ENCODE measurements at places on chromosomes 13 and 19.
A peak's percentile ranks its signal among the peaks of the same experiment; 100 is the strongest.

GRCh38 chr13:108249150-108249549 is 20.4 kb upstream of the TNFSF13B start:
- DNase-seq = no peak

DNA sequence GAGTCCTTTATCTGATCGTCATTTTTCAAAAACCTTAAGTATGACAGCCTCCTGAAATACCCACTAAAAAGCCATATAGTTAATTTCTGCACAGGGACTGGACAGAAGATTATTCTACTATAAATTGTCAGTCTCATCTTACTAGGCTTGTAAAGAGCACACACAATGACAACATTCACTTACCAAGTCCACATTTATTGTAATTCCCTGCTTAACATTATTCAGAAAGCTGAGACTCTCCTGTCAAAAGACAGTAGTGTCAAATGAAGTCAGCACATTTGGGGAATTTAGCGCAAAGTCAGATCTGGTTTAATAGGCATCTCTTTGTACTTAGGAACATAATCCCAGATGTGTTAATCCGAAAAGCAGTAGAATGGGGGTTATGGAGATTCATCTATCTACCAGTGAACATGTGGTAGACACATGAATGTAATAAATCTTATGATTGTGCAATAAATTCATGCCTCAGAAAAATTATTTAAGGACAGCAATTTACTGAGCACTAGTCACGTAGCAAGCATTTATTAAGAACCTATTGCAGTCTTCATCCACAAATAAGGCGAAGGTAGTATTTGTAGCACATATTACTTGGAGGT is 224.6 kb upstream of the GPC6 start:
- no peak for DNase-seq

DNA sequence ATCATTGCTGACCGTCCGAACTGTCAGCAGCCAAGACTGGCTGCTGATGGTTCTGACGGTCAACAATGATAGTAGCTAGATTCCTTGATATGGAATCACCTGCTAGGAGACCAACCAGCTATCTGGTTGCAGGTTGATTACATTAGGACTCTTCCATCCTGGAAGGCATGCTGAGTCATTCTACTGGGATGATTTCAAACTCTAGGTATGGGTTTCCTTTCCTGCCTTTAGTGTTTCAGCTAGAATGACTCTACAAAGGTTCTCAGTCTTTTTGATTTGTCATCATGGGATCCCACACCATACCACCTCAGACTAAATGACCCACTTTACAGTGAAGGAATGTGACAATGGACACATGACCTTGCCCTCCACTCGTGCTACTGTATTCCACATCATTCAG is 138.1 kb upstream of the KL start:
- no peak for DNase-seq

DNA sequence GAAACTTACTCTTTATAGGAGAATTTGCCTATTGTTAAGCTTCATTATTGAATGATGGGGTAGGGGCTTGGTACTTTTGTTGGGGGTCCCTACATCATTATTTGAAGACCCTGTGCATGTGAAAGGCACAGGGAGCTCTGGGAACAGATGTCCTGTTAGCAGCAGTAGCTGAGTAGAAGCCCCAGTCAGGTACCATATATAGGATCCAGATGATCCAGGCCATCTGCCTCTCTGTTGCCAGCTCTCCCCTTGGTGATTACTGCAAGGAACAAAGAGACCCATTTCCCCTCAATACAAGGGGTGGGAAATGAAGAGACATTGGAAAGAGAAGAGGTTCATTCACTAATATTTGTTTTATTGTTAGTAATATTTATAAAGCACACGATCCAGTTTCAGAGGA is 4.4 kb upstream of the MTMR6 start:
- DNase-seq = no peak

DNA sequence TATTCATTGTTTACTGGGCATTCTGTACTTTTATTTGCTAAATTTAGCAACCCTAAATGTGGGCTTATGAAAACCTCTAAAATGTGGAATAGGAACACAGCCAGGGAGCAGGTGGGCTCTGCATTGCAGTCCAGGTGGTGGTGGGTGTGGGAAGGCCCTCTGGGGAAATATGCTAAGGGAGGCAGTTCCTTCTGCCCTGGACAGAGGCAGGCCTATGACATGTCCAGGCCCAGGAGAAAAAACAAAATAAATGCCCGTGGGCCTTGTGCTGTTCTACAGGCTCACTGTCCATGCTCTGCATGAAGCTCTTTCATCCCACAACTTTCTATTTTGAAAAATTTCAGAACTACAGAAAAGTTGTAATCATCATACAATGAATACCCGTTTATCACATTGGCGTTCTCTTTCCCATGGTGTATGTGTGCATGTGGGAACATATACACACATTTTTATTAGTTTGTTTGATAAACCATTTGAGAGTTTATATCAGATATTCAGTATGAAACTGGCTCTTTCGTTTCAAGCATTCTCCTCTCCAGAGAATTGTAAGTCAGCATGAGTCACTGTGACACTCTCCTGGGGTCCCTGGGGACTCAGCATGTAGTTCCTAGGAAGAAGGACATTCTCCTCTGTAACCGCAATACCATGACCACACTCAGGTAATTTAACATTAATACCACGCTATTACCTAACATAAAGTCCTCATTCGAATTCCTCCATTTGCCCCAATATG is 505.3 kb downstream of the COG6 start:
- no peak for DNase-seq

DNA sequence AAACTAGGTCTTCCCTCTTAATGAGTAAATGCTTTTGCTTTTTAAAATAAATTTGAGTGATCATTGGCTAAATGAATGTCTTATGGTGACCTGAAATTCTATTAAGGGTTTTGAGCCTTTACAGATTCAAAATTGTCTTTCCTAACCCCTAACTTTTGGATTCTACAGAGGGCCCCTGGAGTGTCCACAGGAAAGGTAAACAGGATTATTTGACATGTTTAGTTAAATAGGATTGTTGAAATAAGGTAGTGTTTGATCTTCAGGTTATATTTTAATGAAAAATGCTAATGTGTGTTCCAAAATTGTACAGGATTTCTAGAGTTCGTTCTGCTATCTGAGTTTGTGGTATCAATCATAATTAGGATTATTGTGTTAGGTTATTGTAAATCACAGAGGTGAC is 55.9 kb upstream of the GJB6 start:
- no peak for DNase-seq

DNA sequence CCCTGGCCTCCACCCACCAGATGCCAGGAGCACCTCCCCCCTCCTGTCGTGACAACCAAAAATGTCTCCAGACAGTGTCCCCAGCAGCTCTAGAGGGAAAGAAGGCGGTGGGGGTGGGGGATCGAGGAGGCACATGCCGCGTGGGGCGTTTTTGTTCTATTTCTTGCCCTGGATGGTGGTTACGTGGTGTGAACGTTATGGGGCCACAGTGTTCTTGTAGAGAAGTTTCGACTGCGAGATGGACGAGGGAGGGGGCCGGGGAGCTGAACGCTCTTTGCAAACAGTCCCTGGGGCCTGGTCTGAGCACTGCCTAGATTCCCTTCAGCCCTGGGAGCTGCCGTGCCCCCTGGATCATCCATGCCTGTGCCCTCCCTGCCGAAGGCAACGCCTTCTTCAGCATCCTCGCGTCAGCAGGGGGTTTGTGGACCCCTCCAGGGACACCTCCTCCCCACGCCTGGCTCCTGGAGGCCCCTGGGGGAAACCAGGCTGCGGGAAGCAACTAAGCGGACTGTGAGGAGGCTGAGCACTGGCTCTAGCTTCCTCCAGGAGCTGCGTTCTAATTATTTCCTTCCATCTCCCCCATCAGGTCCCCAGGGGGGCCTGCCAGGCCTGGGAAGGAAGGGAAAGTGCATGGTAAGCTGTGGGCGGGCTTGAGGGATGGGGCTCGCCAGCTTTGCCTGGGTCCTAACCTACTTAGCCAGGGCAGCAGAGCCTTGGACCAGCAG is 131.5 kb downstream of the IER2 start:
- DNase-seq = no peak

DNA sequence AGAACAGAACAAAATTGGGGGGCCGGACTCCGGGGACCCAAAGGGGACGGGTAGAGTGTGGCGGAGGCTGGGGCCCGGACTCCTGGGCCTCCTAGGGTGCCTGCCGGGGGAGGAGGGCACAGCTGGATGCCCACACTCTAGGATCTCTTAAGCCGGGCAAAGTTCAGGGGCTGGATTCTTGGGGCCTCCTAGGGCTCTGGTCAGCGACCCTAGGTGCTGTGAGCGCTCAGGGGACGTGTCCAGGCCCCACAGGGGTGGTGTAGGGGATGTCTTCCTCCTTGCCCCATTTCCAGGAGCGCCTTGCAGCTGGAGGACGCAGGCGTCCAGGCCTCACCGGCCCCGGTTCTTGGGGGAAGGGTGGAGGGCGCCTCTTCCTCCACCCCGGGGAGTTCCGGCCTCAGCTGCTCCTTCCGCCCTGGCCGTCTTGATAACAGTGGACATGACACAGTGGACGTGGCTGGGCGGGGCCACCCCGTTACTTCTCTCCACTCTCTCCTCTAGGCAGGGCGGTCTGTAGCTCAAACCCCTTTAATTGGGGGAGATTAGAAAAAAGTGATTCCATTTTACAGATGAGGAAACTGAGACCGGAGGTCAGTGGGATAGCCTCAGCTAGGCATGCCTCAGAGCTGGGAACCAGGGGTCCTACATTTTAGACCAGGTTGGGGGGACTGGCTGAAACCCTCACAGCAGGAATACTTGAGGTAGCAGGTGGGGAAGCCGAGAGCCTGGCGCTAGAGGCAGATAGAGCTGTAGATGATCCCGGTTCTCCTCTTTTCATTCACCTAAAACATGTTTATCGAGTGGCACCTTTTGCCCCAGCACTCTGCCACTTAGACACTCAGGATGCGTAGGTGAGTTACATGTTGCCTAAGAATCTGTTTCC is 705 bp downstream of the STXBP2 start:
- no peak for DNase-seq

- DNase-seq = no peak
These were observed 67.5 kb downstream of the STARD13 start for GRCh38 chr13:33218020-33218419.

GRCh38 chr19:33629826-33630375 is 8.1 kb downstream of the CHST8 start:
- no peak for DNase-seq

GRCh38 chr13:68745502-68745901 is 1362.1 kb upstream of the ATXN8OS start:
- DNase-seq = no peak

- DNase-seq = no peak
These were observed 11.7 kb upstream of the KPTN start for GRCh38 chr19:47495478-47496372.

DNA sequence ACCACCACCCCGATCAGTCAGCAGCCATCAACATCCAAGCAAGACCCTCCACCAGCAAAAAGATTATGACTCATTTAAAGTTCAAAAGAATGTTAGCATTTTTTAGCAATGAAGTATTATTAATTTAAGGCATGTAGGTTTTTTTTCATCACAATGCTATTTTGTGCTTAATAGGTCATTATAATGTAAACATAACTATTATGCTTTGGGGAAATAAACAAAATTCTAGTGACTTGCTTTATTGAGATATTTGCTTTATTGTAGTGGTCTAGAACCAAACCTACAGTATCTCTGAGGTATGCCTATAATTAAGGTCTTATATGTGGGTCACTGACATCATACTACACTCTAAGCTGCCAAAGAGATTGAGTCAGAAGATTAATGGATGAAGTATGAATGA is 20.0 kb downstream of the KLF12 start:
- DNase-seq = no peak

GRCh38 chr19:22807061-22807835 is 23.3 kb upstream of the ZNF99 start:
- no peak for DNase-seq

GRCh38 chr13:52112591-52112990 is 16.3 kb downstream of the NEK5 start:
- DNase-seq = no peak

DNA sequence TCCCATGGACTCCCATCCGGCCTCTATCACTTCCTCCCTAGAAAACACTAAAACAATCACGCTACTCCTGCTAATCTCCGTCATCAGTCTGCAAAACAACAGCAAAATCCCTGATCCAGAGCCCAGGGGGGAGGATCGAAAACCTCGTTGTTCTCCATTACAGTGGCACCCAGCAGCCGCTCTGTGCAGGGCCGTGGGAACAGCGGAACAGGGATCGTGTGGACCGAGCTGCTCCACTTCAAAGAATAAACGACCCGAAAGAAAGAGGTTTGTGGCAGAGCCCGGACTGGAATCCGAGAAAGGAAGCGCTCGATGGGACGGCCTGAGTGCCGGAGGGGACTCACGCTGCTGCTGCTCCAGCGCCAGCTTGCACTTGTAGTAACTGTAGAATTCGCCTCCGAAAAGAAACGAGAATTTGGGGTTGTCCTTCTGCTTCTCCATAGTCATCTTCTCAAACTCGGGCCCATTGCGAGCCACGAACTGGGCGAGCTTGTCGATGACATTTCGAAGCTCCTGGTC is 652 bp downstream of the CHERP start:
- no peak for DNase-seq

DNA sequence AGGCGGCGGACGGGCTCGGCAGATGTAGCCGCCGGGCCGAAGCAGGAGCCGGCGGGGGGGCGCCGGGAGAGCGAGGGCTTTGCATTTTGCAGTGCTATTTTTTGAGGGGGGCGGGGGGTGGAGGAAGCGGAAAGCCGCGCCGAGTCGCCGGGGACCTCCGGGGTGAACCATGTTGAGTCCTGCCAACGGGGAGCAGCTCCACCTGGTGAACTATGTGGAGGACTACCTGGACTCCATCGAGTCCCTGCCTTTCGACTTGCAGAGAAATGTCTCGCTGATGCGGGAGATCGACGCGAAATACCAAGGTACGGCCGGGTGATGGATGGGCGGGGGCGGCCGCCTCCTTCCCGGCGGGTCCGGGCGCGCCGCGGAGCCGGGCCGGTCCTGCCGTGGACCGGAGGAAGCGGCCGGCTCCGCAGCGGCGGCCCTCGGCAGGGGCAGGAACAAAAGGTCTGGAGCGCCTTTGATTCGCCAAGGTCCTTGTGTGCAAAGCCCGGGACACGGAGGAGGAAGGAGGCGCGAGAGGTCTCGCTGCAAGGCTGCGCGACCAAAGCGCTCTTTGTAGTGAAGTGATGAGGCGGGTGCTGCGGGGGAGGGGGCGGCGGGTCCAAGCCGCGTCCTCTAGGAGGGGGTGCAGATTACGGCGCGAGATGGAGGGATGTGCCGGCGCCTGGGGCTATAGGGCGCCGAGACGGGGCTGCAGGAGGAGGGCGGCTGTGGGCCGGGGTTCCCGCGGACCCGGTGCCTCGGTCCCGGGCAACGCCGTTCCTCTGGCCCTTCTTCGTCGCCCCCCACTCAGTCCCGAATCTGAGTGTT is 689 bp downstream of the ING1 start:
- no peak for DNase-seq

DNA sequence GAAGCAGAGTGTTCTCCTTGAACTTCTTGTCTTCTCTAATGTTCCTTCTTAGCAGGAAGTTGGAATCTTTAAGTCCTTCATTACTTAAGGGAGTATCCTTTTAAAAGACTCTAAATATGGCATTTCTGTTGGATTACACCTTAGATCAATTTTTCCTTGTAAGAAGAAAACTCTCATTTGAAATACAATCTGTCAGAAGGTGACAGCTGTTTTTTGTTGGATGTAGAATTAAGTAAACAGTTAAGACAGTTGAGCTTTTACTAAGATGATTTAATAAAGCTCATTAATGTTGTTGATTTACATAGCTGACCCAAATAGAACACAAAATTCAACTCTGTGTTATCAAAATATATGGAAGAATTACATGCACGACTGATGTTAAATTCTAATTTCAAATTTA is 16.7 kb upstream of the MBNL2 start:
- DNase-seq = no peak

- peak; percentile 57 for DNase-seq
These were observed 14.8 kb downstream of the PLEKHJ1 start for GRCh38 chr19:2221250-2221831.

GRCh38 chr13:38637576-38637975 is 49.3 kb upstream of the FREM2 start:
- DNase-seq = no peak
